ENCODE measurements at places on chromosomes 16 and 17. TPM values are rescaled to one million over a fixed set of nuclear protein-coding genes. Genes with fewer than 3 reads are reported as not detected.

DNA sequence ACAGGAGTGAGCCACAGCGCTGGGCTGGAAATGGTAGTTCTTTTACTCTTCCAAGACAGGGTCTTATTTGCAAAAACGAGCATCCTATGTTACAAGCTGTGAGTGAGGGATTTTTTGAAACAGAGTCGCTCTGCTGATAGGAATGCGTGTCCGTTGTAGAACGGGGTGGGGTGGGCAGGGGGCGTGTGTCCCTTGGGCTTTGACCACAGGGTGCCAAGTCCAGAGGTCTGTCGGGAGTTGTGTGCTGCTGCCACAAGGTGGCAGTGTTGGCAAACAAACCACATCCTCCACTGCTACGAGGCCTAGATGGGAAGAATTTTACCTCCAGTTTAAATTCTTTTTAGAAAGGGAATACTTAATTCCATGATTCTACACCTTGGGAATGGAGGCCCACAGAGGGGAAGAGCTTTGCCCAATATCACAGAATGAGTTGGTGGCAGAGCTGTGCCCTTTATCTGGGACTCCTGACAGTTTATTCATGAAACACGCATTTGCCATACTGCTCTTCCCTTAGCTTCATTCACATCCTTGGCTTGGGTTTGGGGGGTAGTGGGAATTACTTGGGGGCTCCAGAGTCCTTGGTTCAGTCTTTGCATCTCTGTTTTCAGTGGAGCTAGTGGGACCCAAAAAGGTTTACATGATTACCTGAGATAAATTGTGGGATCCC lies 30.6 kb upstream of the ETV4 start:
- peak; percentile 72 for DNase-seq

The ZNF205 gene
- total RNA-seq: 7.4 TPM

- DNase-seq: no peak
These were observed 57.9 kb upstream of the FOXF1 start for GRCh38 chr16:86452451-86452850.

- no peak for DNase-seq
These were observed 7.8 kb upstream of the TEX2 start for GRCh38 chr17:64270885-64271284.

DNA sequence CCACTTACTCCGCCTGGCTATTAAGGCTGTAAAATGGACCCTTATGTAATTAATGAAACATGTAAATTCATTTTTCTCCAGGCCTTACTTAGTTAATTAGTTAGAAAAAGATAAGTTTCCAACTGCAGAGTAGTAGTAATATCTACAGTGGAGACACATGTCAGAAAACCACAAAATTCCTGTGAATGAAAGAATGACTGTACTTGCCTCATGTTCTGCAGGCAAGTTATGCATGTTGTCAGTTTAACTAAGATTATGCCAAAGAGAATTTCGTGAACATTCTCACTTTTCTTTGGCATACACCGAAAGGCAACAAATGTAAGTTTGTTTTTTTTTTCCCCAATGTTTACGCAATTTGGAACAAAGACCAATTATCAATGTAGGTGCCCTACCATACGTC lies 16.8 kb upstream of the CCL1 start:
- no peak for DNase-seq

GRCh38 chr16:29988346-29989075 lies 6.9 kb downstream of the HIRIP3 start:
- DNase-seq: peak; percentile 32

DNA sequence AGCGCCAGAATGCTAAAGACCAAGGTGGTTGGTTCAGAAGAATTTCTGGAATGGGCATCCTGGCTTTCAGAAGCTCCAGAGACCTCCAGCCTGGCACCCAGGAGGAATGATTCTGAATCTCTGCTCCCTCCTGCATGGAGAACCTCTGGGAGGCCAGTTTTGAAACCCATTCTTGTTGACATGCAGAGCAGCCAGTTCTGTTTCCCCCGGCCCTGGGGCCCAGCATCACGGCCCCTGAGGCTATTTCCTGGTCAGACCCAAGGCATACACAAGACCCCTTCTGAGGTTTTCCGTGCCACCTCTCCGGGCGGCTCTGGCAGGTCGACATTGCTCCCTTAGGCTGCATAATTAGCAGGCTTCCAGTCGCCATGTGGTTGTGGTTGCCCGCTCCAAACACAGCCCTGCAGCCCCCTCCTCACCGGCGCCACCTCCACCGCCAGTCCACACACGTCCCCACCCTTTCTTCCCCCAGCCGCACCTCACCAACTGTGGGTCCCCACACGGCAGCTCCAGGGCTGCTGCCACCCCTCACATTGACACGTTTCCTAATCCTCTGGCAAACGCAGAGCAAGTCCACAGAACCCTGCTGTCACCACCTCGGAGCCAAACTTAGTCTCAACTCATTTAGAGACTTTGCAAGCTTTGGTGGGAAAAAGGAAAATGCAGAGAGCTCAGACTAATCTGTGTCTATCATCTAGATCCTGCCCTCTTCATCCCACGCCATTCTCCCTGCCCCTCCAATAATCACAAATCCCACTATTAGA lies 367.1 kb downstream of the SOX9 start:
- no peak for DNase-seq

DNA sequence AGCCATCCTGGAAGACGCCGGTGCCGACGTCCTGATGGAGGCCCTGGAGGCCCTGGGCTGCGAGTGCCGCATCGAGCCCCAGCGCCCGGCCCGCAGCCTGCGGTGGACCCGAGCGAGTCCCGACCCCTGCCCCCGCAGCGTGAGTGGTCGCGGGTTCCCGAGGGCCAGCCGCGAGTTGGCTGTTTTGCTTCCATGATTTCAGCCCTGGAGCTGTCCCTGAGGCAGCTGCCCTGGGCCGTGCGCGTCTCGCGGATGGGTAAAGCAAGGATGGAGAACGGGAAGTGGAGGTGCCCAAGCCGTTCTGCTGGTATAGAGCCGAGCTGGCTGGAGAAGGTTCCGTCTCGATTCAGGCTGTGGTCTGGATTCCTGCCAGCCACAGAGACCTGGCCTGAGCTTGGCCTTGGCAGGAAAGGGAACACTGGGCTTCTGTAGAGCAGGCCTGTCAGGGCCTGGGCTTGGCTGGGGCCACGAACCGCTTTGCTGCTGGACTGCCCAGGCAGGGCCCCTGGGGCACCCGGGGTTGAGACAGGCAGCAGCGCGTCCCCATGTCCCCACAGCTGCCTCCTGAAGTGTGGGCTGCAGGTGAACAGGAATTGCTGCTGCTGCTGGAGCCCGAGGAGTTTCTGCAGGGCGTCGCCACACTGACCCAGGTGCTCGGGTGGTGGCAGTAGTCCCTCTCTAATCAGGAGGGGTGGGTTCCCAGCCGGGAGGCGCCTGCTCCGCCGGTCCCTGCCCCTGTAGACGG lies 941 bp upstream of the MRPS34 start:
- no peak for DNase-seq

- DNase-seq: no peak
These were observed 53.6 kb upstream of the ICAM2 start for GRCh38 chr17:64073771-64074703.

The ZG16B gene
- total RNA-seq: 0.35 TPM

DNA sequence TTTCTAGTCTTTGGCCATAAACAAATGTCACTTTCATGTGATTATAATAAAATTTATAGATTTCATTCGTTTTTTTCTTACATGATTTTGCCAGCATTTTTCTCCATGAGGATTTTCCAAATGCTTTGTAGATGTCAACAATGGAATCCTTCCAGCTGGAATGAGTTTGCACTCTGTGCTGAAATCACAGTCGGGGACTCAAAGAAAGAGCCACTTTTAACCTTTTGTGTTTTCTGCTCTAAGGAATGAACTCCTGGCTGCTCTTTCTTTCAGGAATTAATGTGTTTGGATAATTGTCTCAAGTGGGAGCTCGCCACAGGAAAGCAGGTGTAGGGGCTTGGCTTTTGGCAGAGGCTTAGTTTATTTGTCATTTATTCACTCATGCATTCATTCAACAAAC lies 372.3 kb upstream of the SALL1 start:
- no peak for DNase-seq

DNA sequence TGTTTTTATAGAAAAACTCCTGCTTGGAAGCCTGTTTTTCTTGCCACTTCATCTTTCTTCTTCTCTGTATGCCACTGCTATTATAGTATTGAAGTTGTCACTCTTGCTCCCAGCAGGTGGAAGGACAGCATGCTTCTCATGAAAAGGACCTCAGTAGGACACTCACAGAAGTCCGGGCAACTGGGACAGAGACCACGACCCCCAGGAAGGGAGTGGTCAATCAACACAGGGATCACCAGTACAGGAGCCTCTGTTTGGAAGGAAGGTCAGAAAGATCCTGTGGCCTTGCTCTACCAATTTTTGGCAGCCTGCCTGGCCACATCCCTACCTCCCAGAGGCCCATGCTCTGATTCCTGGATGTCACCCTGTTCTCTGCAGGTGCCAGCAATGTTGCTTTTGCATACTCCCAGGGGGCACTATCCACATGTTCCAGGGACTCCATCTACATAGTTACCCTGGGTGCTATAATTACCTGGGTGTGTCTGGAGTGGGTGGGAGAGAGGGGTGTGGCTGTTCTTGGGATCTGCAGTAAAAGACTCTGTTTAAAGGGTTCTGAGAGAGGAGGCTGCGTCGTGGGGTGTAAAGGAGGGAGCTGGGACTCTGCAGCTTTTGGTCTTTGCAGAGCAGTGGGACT lies 13.7 kb upstream of the AKAP10 start:
- DNase-seq: no peak

DNA sequence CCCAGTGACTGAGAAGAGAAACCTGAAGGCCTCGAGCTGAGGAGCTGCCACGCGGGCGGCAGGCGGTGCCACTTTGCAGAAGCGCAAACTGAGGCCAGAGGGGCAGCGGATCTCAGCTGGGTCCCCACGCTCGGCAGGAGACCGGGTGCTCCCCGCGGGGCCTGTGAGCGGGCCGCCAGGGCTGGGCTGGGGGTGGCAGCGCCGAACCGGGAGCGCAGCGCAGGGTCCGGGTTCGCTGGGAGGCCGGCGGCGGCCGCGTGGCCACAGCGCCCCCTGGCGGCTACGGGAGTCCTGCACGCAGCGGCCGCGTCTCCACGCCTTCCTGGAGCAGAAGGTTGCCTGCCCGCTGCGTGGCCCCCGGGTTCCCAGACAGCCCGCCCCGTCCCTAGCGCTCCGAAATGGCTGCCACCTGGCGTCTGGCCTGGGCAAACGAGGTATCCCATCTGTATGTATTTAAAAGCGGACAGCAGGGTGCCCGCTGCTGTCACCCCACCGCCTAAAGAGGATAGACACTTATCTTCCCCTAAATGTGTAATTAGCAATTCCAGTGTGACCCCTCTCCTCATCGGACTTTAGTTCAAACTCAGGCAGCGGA lies 96.1 kb upstream of the CDH5 start:
- DNase-seq: peak; percentile 89

The ARHGDIG gene
- 9.3 TPM for total RNA-seq

DNA sequence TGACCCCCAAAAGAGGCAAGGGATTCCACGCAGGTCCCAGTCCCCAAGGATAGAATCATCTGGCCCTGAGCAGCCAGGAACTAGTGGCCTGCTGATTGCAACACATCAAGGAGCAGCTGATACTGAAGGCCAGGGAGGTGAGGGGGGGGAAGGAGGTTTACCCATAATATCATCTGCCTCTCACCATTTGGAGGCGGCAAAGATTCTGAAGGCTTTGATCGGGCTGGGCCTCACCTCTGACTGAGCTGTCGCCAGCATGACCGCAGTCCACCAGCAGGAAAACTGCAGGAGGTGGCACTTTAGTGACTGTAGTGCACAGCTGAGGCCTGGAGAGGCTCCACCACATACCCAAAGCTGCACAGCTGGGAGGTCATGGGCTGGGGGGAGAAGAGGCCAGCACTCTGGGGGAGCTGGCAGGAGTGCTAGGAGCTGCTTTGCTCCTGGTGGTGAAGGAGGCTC lies 20.5 kb upstream of the ITGA3 start:
- peak; percentile 48 for DNase-seq

DNA sequence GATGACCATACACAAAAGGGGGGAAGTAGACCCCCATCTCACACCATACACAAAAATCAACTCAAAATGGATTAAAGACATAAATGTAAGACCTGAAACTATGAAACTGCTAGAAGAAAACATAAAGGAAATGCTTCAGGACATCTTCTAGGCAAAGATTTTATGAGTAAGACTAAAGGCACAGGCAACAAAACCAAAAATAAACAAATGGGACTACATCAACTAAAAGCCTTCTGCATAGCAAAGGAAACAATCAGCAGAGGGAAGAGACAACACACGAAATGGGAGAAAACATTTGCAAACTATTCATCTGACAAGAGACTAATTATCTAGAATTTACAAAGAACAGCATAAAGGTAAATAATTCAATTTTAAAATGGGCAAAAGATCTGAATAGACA lies 152.1 kb downstream of the AXIN2 start:
- no peak for DNase-seq

DNA sequence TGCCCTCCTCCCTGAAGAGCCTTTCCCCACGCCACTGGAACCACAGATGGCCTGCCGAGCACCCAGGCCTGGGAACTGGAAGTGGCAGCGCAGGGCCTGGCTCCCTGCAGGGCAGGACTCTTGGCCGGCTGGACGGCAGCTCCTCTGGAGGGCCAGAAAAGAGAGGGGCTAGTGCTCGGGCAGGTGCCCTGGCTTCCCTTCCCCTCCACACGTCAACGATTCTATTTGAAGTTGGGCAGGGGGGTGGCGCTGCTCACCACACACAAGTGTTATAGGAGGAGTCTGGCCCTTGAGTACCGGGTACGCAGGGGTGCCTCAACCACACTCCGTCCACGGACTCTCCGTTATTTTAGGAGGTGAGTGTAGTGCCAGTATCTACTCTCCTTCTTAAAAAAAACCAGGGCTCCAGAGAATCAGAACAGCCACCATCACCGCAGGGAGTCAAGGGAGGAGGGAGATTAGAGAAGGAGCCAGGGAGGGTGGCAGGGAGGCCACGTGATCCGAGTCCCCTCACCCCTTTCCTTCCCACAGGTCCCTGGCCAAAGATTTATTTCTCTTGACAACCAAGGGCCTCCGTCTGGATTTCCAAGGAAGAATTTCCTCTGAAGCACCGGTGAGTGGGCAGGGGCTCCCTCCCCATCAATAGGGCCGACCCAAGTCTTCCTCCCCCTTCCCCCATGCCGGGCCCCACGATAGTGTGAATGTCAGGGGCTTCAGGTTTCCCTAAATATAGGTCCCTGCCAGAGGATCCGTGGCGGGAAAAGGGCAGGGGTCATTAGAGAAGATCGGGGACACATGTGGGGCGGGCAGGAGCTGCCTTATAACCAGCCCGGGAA lies 1.4 kb upstream of the ALDOA start:
- DNase-seq: peak; percentile 87

The HSD17B1 gene
- total RNA-seq: 1.4 TPM

DNA sequence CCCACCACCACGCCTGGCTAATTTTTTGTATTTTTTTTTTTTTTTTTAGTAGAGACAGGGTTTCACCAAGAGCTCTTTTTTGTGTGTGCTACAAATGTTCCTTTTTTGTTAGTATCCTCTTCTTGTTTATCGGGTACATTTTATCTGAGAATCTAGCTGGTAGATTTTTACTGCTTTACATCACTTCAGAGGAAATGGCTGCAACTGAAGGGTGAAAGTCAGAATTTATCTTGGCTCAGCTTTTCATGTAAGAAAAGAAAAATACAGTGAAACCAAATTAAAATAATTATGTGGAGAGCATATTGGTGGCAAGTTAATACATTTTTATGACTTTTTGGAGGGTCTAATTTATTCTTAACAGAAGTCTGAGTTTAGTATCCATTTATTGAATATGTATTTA lies 26.0 kb downstream of the CBFB start:
- DNase-seq: no peak

The CDH3 gene
- not detected for total RNA-seq
